ENCODE measurements at places on chromosomes 12 and 14.

DNA sequence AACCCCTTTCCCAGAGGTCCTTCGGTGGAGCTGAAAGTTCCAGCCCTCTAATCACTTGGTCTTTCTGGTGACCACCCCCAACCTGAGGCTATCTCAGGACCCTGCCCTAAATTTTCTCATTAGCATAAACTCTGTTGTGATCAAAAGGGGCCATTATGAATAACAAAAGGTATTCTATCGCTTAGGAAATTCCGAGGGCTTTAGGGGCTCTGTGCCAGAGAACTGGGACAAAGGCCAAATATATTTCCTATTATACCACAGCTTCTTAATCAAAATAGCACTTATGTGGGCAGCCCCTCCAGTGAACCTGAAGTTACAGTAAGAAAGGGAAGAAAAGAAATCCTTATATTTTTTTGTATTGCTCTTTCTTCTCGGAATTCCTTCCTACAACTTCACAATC, 125.3 kb upstream of the NPAS3 start:
- DNase-seq: no peak

- DNase-seq: no peak
Observed at GRCh38 chr12:124715121-124715990, 147.9 kb upstream of the NCOR2 start.

GRCh38 chr12:98924-99352, 32.4 kb downstream of the IQSEC3 start:
- DNase-seq: no peak

DNA sequence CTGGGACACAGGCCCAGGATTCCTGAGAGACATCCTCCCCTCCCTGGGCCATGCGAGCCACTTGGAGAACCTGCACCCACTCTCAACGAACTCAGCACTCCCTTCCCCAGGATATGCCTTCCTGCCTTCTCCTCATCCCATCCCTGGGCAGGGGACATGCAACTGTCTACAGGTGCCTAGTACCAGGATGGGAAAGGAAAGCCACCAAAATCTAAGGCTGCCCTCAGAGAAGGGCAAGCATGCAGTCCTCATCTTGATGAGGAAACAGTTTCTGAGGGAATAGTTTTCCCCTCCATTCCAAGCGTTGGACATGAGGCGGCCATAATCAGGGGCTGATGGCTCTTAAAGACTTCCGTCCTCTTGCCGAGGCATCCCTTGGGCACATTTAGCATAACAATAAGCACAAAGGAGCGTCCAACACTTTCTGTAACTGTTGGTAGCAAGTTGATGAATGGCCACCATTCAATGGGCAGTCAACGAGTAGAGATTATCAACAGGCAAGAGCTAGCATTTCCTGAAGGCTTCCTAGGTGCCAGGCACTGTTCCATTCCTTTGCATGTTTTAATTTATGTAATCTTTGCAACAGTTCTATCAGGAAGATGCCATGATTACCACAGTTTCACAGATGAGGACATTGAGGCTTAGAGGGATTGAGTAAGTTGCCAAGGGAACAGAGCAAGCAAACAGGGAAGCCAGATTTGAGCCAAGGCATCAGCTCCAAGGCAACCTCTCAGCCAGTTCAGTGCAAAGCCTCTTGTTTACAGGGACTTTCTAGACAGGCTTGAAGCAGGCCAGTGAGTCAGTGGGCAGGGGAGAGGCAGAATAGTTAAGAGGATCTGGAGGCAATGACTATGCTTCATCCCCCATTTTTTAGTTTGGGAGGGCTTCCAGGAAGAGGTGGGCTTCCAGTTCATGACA, 105.1 kb downstream of the SINHCAF start:
- DNase-seq: no peak

- no peak for DNase-seq
Observed at GRCh38 chr14:60107477-60107876, 15.8 kb downstream of the PCNX4 start.

DNA sequence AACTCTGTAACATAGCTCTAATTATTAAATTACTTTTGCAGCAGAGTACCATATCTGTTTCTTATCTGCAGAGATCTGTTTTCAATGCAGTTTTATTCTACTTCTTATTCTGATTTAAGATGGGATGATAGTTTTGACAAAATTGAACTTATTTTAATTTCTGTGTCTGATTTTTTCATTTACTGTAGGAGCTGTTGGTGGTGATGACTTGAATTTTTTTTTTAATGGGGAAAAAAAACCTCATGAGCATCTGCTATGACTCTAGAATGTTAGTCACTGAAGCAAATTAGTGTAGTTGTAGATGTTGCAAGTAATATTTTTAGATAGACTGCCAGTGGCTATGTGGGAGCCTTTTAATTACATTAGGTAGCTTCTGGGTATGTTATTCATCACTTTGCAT, 23.4 kb downstream of the DNM1L start:
- DNase-seq: no peak

DNA sequence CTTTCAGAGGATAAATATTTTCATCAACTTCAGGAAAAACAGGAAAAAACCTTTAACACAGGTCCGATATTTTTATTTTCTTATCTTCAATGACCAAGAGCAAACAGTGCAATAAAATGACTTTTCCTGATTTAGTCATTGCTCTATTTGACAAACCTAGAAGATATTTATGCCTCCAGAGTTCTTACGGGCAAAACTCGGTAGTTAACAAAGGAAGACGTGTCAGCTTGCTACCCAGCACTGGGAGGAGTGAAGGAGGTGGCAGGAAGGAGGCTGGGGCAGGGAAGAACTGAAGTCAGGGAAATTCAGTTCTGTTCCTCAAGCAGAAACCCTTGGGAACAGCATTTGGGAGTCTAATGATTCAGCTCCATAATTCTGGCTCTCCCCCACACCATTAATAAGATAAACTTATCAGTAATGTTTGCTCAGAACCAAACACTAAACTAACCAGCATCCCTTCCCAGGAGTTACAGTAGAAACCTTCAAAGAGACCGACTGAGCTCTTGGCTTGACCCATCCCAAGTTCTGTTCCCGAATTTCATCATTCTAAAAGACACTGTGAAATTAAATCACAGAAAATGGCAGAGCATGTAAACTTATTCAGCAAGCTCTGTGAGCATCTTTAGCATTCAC, 163.3 kb downstream of the APAF1 start:
- DNase-seq: no peak

DNA sequence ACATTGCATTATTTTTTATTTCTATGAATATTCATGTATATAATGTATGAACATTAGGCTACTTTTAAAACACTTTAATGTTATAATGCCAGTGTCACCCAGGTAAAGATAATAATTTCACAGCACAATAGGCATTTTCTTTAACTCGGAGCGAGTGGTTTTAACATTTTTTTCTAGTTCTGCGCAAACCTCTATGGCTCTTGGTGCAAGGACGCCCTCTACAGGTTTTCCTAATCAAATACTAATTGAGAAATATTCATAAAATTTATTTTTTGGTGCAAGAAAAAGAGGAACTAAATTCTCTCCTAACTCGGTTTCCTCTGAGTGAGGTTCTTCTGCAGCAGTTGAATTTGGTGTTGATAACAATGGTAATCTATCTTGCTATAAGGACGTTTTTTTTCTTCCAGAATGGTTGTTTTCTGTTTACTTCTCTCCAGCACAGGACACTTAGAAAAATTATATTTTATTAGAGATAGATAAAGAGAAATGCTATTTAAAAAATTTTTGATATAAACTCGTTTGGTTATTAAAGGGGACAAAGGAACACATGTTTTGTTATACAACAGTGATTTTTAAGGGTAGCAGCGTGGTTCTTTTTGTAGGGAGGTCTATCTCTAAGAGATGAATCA, 2.4 kb upstream of the WIF1 start:
- no peak for DNase-seq

GRCh38 chr14:89249065-89249695, 167.9 kb downstream of the FOXN3 start:
- no peak for DNase-seq

GRCh38 chr12:95949477-95950206, 6.5 kb downstream of the AMDHD1 start:
- no peak for DNase-seq

GRCh38 chr12:28961948-28962384, 187.1 kb upstream of the FAR2 start:
- DNase-seq: no peak

- no peak for DNase-seq
Observed at GRCh38 chr14:35052637-35053036, 6.6 kb downstream of the FAM177A1 start.

DNA sequence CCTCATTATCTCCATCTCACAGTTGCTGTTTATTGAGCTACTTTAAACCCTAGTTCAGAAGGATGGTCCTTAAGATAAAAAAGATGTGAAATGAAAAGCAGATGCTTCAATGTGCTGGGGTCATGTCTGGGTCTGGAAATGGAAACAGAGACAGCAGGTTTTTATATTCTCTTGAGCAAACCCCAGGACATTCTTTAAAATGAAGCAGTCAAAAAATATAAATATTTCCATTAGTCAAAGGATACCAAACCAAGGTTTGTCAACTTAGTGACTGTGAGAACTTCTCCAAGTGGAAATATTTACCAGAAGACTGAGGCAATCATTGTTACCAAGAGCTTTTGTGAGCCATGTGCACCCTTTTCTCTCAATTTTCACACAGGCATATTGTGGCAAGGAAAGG, 102.5 kb upstream of the DIO2 start:
- no peak for DNase-seq

DNA sequence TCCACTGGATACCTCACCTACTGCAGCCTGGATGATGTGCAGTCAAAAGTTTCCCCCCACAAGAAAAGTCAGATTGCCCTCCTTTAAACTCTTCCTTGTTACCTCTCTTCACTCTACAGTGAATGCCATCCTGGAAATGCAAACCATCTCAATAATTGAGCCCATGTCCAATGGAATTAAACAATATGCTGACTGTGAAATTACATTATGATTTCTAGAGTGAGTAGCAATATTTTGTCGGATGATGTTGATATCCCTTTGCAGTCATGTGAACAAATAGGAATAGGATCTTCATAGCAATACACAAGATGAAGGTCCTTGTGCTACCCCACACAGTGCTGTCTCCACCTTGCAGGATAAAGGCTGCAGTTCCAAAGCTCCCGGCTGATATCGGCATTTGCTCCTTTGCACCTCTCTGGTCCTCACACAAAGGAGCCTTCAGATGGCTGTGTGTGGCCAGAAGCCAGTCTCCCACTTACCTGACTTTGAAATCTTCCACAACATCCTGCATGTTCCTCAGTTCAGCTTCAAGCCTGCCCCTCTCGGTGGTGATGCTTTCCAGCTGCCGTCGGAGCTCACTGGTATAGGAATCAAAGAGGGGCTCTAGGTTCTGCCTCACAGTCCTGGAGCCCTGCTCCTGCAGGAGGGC, 1.5 kb downstream of the KRT75 start:
- no peak for DNase-seq

DNA sequence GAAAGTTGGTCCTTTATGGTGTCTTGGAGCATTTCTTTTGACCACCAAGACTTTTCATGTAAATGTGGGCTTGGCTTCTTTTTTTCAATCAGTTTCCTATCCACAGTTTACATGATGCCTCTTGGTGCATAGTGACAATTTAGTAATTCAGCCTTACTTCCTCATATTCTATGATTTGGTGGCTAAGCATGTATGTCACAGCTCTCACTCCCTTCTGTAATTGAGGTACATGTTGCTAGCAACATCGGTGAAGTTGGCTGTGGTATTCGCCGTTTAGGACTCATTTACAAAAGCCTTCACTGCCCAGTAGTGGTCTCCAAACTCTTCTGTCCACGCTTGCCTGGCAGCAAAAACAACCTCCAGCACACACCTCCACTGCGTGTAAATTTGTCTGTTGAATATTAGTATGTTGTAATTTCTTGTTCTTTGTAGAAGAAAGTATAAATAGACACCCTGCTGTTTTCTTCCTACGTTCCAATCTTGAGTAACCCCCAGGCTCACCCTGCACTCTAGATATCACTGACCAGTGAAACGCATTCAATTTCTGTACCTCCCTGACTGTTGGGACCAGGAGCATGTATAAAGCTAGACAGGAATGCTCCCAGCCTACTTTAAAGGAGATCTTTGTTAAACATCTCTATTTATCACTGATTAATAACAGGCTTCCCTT, 90.4 kb downstream of the PPP2R5C start:
- DNase-seq: no peak

- DNase-seq: peak; percentile 58
Observed at GRCh38 chr12:38053655-38054464, 262.7 kb upstream of the ALG10B start.

DNA sequence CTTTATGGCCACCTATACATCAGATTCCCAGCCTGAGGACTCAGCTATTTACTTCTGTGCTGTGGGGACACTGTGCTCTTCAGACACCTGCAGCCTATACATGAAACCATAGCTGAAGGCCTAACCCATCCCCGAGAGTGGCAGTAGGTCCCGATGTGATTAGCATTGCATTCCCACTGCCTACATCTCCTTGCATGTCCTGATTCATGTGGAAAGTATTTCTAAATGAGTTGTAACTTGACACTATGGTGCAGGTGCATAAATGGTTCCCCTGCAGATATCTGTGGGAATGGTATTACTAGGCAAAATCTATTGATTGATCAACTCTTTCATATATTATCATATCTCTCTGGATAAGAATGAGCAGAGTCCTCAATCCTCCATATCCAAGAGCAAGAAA, 433.5 kb downstream of the DAD1 start:
- DNase-seq: no peak

DNA sequence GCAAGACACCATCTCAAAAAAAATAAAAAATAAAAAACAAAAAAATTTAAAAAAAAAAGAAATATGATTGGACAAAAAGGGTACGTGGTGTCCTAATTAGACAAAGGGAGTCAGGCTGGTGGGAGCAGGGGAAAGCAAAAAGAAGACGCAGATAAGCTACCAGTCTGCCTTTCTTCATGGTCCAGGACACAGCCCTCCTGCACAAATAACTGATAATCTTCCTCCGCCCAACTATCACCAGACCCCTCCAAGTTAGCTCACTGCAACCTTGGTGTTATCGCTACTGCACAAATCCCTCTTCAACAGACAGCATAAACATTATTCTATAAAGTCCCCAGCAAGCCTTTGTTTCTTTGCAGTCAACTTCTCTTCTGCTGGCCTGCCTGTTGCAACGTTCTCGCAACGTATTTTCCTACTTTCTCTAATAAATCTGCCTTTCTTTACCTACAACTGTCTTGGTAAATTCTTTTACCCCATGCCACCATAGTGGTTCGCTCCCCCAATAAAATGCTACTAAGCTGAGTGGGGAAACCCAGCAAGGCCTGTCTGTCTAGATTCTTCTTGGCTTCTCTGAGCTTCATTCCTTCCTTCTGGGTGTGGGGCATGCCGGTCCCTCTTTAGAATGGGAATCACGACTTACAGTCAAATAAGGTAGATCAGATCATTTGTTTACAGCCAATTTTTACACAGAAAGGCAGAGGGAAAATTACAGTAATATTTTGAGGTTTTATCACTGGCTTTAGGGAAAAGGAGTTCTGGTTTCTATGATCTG, 14.6 kb upstream of the DNAL1 start:
- DNase-seq: no peak

GRCh38 chr12:131024721-131025120, 71.0 kb downstream of the ADGRD1 start:
- DNase-seq: no peak

- no peak for DNase-seq
Observed at GRCh38 chr14:84351646-84352045, 1178.3 kb upstream of the FLRT2 start.

Measured in NCI-H446 (cell line).